SK-N-DZ (cell line): ENCODE measurements at places on chromosomes 7 and 10.

GRCh38 chr7:114279901-114280300, 134.7 kb upstream of the FOXP2 start:
- no peak for DNase-seq

- no peak for DNase-seq
Measured at GRCh38 chr7:6481445-6481844, 33.7 kb upstream of the DAGLB start.

GRCh38 chr7:64905547-64905946, 2.5 kb downstream of the ZNF273 start:
- no peak for DNase-seq

DNA sequence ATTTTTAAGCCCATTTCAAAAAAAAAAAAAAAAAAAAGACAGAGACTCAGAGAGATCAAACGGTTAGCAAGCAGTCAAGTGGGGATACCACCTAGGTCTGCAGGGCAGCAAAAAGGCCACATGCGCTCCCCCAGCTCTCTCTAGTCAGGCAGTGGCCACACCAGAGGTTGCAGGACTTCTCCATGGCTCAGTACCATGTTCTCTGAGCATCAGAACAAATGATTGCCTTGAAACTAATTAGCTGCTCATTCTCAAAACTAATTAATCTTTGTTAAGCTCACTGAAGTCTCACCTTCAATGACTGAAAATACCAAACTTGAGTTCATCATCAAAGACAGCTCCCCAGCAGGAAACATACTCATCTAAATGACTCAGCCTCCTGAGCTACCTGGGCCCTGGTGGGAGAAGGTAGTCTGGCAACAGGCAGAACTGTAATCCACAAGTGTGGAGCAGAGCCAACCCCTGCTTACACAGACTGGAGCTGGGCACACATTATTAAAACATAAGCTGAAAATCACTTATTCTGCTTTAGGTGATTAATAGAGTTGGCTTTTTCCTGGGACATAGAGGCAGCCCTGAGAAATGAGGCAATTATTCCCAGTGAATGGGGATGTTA, 319.6 kb downstream of the GRID1 start:
- no peak for DNase-seq

DNA sequence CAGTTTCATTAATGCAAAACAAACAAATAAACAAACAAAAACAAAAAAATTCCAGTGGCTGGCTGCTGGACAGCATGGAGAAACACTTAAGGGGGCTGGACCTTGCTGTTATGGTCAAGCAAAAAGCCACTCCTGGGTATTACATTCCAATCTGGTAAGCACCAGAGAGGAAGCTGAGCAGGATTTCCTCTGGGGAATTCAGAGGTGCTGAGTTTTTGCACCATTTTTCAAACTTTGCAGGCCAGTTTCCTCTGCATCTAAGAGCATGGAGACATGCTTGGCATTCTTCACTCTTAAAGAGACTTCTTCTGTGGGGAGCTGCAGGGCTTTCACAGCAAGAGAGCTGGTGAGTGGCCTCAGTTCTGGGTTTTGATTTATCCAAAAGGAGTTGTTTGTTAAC, 84.5 kb downstream of the FZD1 start:
- no peak for DNase-seq

DNA sequence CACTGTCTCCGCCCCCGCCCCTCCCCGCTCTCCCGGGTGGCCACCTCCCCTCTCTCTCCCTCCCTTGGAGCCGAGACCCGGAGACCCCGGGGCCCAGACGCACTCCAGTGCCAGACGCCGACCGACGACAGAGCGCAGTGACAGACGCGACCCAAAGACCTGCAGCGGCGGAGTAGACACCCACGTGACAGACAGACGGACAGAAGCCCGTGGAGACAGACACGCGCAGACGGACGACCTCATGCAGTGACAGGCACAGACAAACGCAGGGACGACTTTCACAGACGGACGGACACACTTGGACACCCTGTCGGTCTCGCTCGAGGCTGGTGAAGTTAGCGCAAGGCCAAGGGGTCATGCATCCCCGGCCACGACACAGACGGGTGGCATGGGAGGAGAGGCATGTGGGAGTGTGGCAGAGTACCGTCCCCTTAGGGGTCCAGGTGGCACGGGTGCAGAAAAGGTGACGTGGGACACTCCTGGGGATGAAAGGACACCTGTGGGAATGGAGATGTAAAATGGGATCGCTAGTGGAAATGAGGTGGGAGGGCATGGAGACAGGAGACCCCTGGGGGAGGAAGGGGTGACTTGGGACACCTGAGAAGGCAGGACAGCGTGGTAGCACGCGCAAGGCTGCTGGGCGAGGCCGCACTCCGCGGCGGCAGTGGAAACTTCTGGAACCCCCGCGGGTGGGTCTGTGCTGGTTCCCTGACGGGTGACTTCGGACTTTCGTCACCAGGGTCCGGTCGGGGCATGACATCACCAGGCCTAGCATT, 456 bp upstream of the ACHE start:
- DNase-seq, result no peak

GRCh38 chr7:125559921-125560320, 630.3 kb upstream of the POT1 start:
- no peak for DNase-seq

DNA sequence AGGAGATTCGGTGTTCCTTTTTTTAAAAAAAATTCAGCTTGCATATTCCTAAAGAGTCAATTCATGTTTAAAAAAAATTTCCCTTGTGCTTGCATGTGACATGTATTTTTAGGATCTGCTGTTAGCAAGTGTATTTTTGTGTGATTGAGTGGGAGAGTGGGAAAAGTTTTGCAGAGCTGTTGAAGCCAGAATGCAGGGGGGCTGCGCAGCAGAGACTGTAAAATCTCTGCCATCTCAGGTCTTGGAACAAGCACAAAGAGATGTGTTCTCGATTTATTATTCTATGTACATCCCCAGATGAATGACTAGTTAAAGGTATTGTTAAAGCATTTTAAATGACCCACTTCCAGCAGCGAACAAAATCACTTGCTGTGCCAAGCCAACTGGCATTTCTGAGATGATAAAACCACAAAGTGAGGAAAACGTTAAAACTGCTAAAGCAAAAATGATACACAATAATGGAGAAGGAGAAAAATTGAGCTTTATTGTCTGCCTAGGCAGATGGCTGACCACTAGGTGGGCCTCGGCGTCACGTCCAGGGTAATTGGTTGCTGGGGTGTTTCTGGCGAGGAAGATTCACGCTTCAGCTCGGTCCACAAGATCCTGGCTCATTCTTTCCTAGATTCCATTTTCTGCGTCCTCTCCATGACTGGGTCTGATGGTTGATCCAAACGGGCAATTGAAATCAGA, 67.0 kb upstream of the ATRNL1 start:
- peak; percentile 43 for DNase-seq

DNA sequence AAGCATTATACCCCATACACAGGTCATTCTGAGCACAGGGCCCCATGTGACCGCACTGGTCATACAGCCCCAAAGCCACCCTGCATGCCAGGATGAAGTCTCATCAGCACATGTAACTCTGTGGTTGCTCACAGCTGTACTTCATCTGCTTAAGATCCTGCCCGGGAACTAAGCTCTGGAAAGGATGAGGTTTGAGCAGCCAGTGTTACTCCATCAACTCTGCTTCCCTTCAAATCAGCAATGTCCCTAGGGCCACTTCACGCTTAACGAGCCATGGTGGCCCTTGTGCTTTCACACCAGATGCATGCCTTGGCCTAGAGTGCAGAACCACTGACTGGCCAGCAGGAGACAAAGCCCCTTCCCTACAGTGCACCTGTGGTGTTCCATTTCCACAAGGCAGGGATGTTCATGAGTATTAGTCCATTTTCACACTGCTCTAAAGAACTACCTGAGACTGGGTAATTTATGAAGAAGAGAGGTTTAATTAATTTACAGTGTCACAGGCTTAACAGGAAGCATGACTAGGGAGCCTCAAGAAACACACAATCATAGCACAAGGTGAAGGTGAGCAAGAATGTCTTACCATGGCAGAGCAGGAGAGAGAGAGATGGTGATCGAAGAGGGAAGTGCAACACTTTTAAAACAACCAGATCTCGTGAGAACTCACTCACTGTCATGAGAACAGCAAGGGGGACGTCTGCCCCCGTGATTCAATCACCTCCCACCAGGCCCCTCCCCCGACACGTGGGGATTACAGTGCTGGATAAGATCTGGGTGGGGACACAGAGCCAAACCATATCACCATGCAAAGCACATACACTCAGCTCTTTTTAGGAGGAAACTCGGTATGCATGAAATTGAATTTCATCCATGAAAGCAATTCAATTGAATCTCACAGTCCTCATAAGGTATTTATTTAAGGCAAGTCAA, 149.0 kb upstream of the CDCA7L start:
- DNase-seq, result peak; percentile 45

DNA sequence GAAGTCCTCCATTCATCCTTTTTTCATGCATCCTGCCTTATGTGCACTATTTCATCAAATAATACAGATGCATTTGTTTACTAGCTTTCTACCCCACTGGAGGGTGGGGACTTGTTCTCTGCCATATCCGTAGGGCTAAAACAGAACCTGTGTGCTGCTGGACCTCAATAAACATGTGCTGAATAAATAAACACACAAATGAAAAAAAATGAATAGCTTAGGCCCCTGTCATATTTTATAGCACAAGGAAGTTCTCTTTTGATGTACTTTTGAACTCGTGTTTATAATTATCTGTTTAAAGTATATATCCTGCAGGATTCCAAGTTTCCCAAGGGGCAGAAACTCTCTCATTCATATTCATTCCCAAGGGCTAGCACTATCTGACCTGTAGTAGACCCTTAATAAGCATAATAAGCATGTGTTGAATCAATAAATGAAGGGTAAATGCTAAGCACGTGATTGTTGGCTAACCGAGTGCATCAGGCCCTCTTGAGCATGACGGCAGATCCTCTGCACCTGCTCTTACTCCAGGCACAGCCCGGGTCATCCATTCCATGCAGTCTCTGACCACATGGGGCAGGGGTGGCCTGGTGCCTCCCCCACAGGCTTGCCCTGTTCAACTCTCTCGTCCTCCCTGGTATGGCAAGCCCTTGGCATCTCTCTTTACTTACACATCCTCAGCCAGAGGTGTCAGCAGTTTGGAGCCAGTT, 474.1 kb upstream of the ZMIZ1 start:
- DNase-seq, result no peak

GRCh38 chr7:128833148-128833945, 3.1 kb downstream of the FLNC start:
- DNase-seq, result peak; percentile 86

- DNase-seq, result peak; percentile 24
Measured at GRCh38 chr10:83522881-83523386, 616.4 kb upstream of the GHITM start.

GRCh38 chr10:132302421-132303310, 5.1 kb downstream of the STK32C start:
- DNase-seq, result no peak

DNA sequence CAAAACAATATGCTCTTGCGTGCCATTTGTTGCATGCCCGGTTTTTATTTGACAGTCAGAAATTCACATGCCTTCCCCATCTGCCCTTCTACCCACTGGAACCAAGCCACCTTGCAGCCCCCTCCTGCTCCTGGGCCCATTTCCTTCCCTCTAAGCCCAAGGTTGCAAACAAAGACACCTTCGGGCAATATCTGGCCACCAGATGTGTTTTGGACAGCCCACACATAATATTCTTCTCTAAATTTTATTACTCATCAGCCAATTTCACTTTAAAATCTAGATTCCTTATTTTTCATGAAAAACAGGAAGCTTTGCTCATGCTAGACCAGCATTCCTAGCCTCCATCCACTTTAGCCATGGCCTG, 18.2 kb upstream of the C10orf105 start:
- DNase-seq, result no peak

GRCh38 chr10:33833566-33833965, 499.1 kb upstream of the NRP1 start:
- DNase-seq, result no peak

DNA sequence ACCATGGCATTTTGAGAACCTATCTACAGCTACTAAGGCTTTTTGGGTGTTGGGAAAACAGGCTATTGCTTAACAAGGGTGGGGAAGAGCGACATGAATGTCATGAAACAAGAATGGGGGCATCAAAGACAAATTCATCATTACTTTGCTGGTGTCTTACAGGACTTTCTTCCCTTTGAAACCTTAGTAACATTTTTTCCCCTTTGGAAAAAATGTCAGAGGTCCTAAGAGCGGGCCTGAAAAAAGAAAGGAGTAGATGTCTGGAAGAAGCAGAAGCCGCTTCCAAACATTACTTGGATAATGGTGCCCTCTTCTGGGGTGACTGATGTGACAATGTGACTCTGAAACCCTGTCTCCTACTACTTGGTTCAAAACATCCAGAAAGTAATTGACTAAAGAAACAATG, 3.8 kb upstream of the DDX50 start:
- DNase-seq, result peak; percentile 77

GRCh38 chr7:149202831-149203231, 7.5 kb downstream of the ZNF282 start:
- no peak for DNase-seq

DNA sequence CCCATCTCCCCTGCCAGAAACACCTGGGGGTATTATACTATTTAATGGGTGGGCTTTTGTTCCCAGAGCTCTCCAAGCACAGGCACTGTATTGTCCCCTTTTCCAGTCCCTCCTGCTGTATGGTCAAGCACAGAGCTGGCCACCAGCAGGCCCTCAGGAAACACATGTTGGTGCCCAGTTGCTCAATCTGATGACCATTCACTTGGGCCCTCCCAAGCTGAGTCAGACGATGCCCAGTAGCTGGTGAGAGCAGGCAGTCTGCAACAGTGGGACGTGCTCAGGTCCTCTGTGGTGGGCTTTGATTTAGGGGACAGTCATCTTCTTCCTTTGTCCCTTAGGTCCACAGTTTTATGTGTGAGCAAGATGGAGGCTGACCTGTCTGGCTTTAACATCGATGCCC, 11.8 kb downstream of the SFXN2 start:
- no peak for DNase-seq

DNA sequence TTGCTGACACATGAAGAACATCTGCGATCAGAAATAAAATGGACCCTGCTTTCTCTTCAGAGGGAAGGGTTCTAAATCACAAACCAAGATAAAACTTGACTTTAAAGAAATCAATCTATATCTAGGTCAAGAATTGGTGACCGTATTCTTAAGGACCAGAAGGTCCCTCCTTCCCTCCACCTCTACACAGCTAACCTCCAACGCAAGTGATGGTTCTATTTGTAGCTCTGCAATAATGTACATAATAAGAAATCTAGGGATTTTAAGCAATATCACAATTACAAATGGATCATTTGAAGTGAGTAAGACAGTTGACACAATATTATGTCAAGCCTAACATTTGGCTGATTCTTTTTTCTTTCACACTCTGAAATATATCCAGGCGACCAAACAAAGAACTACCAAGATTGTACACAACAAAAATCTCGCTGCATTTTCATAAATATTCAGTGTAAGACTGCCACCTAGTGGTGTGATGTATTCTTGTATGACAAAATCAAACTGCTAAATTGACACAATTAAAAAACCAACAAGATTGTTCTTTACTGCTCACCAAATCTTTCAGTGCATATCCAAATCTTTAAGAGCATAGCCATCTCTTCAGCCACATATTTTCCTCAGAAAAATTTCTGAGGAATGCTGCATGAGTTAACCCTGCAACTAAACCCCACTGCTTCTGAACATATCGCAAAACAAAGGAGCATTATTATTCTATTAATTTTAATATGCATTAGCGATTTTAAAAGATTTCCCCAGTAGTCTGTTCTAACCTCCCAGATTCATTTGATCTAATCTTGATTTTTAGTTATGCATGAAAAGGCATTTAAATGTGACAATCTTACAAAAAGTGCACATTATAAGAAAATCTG, 44.5 kb downstream of the ICA1 start:
- DNase-seq, result peak; percentile 69

GRCh38 chr7:92839901-92840300, 3.5 kb upstream of the CDK6 start:
- no peak for DNase-seq
